ENCODE measurements at places on chromosomes 11 and 22.

DNA sequence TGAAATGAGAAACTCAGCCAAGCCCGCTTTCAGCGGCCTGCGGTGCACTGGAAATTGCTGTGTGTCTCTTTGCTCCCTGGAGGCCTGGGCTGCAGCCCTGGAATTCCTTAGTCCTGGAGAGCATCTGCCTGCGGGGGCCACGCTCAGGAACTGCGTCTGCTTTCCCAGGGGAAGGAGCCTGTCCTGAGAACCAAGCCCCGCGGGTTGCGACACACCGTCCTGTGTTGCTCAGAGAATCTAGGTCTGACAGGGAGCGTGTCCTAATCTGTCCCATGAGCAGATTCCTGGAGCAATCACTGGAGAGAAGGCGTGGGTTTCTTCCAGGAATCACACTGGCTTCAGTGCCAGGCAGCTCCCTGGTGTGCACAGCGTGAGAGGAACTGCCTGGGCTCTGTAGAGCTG, 708.1 kb downstream of the BRD1 start:
- DNase-seq = no peak

DNA sequence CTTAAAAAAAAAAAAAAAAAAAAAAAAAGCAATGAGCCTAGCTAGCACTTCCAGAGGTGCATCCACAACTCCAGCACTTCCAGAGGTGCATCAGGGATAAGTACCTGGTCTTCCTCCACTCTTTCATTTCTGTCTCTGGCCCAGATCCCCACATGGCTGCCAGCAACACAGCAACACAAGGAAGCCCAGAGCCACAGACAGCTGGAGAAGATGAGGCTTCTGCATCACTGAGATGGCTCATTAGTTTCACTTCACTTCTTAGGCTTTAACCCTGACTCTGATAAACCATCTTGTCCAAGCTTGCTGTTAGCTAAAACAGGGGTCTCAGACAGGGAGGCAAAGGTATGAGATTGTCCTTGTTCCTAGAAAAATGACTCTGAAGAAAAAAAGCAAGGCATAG, 35.6 kb downstream of the PC start:
- DNase-seq = no peak

GRCh38 chr22:48534395-48534958, 1293.2 kb downstream of the BRD1 start:
- DNase-seq = no peak

DNA sequence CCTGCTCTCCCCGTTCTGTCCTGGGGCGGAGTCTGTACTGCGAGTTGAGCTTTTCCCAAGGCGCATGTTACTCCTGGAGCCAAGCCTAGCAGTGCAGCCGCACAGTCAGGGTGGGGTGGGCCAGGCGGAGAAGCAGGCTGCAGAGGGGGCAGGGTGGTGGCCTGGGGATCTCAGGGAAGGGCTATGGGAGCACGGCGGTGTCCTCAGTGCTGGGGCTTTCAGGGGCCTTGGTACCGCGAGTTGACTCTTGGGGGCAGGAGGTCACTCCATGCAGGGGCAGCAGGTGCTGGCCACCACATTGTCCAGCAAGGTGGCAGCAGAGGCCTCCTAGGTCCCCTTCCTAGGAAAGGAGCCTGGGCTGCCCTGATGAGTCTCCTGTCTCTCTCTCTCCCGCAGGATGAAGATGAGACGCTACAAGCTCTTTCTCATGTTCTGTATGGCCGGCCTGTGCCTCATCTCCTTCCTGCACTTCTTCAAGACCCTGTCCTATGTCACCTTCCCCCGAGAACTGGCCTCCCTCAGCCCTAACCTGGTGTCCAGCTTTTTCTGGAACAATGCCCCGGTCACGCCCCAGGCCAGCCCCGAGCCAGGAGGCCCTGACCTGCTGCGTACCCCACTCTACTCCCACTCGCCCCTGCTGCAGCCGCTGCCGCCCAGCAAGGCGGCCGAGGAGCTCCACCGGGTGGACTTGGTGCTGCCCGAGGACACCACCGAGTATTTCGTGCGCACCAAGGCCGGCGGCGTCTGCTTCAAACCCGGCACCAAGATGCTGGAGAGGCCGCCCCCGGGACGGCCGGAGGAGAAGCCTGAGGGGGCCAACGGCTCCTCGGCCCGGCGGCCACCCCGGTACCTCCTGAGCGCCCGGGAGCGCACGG, 14.9 kb upstream of the MIEF1 start:
- no peak for DNase-seq

DNA sequence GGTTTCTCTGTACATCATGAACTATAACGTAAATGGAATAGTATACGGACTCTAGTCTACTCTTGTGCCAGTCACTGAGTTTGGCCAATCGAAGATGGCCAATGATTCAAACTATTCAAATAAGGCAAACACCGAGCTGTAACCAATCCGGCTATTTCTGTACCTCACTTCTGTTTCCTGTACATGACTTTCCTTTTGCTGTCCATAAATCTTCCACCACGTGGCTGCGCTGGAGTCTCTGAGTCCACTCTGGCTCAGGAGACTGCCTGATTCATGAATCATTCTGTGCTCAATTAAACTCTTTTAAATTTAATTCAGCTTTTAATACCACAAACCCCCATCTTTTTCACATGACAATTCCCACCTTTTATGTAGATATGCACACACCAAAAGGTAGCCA, 1.5 kb upstream of the JAML start:
- DNase-seq = no peak

DNA sequence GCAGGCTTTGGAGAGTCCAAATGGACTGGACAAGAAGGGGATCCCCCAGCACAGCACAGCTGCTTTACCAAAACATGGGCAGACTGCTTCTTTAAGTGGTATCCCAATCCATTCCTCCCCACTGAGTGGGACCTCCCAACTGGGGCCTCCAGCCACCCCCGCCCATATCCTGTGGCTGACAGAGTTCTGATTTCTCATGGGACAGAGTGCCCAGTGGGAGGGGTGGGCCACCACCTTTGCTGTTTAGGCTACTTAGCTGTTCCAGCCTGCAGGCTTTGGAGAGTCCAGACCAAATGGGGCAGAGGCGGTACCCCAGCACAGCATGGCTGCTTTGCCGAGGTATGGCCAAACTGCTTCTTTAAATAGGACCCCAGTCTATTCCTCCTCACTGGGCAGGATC, 26.9 kb upstream of the DEUP1 start:
- no peak for DNase-seq

DNA sequence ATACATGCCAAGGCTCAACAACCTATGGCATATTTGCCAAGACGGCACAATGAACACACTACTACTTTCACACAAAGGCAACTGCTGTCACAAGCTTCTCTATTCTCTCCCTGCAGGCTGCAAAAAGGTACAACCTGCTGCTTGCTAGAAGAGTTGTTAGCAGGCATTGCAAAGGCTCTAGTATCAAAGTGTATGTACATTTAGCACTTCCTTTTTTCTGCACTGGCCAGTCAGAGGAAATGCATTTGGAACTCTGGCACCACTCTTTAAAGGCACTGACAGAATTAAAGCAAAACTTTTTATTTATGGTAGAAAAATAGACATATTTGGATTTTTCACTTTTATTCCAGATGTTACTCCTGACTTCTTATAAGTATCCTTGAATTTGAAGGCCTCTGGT, 125.9 kb downstream of the CWF19L2 start:
- DNase-seq = no peak

GRCh38 chr11:23280088-23280487, 419.8 kb upstream of the CCDC179 start:
- DNase-seq = no peak

- DNase-seq = no peak
Measured at GRCh38 chr11:64720167-64720566, 2.8 kb downstream of the NRXN2 start.

DNA sequence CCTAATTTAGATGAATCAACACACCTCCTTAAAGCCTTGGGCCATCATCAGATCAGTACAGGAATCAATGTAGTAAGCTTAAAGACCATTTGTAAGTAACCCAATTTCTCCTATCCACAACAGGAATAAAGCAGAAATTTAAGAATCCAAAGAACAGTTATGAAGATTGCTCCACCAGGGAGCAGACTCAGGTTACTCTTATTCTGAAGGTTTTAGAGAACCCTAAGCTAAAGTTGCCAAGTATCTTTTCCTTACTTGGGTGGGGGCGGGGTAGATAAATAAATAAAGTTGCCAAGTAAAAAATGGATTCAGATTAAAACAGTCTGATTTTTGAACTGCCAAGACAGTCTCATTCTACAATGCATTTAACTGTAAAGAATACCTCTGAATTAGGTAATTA, 18.1 kb downstream of the CKAP5 start:
- no peak for DNase-seq

DNA sequence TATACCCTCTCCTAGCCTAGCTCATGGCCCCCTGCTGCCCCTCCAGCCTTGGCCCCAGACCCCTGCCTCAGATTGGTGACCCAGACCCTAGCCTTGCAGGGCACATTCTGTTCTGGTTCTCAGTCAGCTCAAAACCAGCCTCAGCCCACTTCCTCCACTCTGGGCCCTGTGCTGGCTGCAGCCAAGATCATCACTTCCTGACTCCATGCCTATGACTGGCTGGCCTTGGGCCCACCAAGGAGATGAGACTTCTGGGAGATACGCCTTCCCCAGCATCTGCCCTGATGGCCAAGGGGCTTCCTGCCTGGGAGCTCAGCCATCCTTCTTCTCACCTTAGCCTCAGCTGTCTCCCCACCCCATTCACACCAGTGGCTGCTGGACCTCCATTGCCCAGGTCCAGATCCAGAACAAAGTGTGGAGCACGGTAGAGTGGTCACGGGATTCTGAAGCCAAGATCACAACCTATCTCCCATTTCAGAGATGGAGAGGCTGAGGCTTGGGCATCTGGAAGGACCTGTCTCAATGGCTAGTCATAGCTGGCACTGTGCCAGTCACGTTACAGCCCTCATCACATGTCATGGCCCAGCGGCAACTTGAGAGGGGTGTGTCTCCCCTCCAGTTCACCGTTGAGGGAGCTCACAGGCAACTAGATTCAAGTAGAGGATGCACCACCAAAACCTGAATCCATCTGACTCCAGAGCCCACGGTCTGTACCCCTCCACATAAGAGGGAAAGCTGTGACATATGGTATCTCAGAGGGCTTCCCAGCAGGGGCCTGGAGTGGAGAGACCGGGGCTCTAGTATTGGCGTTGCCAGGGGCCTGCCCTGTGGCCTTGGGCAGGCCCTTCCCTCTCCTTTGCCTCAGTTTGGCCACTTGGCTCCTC, 43.0 kb upstream of the KLHL35 start:
- DNase-seq = no peak
